ENCODE measurements at places on chromosomes 16 and 17.

- no peak for DNase-seq
Observed at GRCh38 chr17:36999471-36999870, 50.7 kb downstream of the AATF start.

- DNase-seq, result no peak
Observed at GRCh38 chr17:42131981-42132432, 9.4 kb downstream of the HSPB9 start.

DNA sequence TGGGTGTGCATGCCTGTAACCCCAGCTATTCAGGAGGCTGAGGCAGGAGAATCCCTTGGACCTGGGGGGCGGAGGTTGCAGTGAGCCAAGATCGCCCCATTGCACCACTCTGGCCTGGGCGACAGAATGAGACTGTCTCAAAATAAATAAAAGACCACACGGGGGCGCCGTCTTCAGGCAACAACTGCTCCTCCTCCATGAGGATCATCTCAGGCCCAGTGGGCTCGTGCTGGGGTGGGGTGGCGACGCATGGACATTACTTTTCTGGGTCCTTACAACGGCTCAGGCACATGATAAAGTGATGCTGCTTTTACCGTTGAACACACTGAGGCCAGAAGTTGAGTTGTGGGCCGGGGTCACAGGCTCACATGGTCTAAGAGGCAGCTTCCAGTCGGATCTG is 56.2 kb downstream of the PRMT7 start:
- no peak for DNase-seq

- no peak for DNase-seq
Observed at GRCh38 chr16:53515811-53516210, 12.8 kb upstream of the AKTIP start.

DNA sequence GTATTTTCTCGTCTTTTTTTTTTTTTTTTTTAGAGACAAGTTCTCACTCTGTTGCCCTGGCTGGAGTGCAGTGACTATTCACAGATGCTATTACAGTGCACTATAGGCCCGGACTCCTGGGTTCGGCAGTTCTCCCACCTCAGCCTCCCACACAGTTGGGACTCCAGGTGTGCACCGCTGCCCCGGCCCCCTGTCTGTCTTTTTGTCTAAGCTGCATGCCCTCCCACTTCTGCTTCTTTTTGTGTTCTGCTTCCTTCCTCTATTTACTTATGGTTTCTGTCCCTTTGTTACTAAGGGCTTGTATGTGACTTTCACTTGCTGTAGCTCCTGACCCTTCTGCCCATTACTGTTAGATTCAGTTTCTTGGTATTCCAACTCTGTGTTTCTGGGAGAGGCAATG is 20.5 kb downstream of the SLC7A6 start:
- peak; percentile 66 for DNase-seq

GRCh38 chr16:30722443-30722842 is 23.5 kb downstream of the SRCAP start:
- DNase-seq, result no peak

GRCh38 chr17:38460082-38460715 is 31.9 kb downstream of the ARHGAP23 start:
- DNase-seq, result no peak

- no peak for DNase-seq
Observed at GRCh38 chr17:67504182-67504581, 127.1 kb downstream of the PITPNC1 start.

- no peak for DNase-seq
Observed at GRCh38 chr16:4209666-4210065, 32.2 kb downstream of the SRL start.

DNA sequence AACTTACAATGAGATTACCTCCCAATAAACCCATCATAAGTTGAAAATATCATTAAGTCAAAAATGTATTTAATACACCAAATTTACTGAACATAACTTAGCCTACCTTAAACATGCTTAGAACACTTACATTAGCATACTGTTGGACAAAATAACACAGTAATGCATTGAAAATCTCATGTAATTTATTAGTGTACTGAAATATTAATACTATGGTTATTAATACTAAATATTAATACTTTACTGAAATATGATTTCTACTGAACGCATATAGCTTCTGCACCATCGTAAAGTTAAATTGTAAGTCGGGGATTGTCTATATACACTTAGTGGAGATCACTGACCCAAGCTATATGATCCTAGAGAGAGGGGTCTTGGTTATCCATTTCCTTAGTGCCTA is 4.3 kb downstream of the USP32 start:
- DNase-seq, result no peak

DNA sequence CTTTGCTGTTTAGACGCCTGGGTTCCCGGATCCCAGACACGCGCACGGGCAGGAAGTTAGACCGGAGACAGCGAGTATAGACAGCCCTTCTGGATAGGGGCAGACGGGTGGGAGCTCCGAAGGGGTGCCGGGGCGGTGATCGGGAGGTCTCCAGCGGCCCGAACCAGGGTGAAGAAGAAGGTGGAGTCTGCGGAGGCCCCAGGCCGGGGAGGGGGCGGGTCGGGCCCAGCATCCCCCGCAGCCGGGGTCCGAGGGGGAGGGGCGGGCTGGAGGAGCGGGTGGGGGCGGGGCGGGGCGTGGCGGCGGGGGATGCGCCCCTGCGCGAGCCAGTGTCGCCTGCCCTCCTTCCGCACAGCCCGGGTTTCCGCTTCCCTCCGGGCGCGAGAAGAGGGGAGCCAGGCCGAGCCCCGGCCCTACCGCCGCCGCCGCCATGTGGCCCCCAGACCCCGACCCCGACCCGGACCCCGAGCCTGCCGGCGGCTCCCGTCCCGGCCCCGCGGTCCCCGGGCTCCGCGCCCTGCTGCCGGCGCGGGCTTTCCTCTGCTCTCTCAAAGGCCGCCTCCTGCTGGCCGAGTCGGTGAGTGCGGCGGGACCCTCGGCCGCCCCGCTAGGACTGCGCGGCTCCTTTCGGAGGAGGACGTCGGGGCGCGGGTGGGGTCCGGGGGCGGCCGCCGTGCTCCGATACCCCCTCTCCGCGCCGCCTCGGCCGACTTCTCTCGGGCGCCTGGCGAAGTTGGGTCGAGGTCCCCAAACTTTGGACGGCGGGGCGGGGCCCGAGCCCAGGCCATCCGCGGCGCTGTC is at the start of gene CMTM3:
CMTM3 (plus strand) TSS at position 329 of the 801 bp plus-strand sequence; CDS start at position 431, 102 bp downstream.
- no peak for DNase-seq

DNA sequence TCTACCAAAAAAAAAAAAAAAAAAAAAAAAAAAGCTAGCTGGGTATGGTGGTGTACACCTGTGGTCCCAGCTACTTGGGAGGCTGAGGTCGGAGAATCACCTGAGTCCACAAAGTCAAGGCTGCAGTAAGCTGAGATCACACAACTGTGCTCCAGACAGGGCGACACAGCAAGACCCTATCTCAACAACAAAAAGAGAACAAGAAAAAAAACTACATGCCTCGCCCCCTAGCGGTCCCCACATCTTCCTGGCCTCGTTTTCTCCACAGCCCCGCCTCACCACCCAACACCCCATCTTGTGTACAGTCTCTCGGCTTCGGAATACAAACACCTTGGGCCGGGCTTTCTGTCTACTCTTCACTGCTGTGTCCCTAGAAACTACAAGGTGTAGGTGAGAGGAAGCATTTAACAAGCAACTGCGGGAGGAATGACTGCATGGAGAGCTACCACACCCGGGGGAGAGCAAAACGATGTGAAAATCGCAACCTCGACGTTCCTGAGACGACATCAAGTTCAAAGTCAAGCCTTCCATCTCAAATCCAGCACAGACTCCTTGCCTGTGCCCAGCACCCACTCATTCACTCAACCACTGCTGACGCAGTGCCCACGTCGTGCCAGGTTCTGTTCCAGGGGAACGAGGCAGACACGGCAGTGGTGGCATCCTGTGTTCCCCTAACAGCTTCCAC is 9.0 kb downstream of the NTAN1 start:
- DNase-seq, result no peak

DNA sequence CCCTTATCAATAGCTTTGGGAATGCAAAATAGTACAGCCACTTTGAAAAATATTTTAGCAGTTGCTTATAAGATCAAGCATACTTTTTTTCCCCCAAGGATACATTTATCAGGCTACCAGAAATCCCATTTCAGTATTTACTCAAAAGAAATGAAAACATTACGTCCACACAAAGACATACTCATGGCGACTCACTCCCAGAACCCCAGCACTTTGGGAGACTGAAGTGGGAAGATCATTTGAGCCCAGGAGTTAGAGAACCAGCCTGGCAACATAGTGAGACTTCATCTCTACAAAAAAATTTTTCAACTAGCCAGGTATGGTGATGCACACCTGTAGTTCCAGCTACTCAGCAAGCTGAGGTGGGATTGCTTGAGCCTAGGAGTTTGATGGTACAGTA is 5.9 kb downstream of the SKA2 start:
- no peak for DNase-seq

DNA sequence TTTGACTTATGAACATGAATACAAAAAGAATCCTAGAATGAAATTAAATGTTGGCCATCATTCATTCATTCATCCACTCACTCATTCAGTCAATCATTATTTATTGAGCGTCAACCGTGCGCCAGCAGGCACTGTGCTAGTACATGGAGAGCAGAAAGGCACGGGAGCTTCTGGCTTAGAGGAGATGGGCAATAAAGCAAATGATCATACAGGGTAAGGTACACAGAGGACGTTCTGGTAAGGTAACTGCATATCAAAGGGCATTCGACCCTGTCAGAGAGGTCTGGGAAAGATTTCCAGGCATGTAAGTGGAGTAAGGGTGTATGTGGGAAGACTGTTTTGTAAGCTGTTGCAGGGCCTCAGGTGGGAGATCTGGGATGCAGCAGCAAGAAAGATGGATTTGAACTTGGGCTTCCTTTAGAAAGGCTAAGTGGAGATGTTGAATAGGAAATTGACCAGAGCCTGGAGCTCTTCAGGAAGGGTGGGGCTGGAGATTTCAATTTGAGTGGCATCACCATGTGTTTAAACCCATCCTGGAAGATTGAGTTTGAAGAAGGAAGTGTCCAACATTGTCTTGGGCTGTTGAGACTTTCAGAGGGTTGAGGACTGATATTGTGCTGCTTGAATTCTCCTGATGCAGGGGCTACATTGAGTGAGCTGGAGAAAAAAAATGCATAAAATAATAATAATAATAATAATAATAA is 2.8 kb upstream of the MSI2 start:
- no peak for DNase-seq

DNA sequence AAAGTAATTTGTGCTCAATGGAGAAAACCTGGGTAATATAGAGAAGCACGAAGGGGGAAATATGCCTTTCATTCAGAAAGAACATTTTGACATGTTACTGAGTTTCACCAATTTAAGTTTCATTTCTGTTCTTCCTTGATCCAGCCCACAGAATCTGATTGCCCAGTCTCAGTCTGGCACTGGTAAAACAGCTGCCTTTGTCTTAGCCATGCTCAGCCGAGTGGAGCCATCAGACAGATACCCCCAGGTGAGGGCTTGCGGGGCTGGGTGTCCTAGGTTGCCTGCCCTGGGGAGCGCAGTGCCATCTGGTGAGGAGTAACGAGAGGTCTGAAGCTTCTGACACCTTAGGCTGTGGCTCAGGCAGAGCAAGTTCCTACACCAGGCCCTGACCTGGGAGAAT is 17.7 kb downstream of the DDX19A start:
- DNase-seq, result no peak

DNA sequence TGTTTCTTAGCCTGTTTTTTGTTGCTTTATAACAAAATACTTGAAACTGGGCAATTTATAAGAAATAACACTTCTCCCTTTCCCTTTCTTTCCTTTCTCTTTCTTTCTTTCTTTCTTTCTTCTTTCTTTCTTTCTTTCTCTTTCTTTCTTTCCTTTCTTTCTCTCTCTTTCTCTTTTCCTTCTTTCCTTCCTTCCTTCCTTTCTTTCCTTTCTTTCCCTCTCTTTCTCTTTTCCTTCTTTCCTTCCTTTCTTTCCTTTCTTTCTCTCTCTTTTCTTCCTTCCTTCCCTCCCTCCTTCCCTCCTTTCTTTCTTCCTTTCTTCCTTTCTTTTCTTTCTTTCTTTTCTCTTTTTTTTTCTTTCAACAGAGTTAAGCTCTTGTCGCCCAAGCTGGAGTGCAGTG is 27.8 kb downstream of the FAM20A start:
- no peak for DNase-seq

- no peak for DNase-seq
Observed at GRCh38 chr17:55577687-55578086, 66.4 kb upstream of the SMIM36 start.

- DNase-seq, result no peak
Observed at GRCh38 chr17:11980813-11981212, 16.5 kb downstream of the ZNF18 start.

DNA sequence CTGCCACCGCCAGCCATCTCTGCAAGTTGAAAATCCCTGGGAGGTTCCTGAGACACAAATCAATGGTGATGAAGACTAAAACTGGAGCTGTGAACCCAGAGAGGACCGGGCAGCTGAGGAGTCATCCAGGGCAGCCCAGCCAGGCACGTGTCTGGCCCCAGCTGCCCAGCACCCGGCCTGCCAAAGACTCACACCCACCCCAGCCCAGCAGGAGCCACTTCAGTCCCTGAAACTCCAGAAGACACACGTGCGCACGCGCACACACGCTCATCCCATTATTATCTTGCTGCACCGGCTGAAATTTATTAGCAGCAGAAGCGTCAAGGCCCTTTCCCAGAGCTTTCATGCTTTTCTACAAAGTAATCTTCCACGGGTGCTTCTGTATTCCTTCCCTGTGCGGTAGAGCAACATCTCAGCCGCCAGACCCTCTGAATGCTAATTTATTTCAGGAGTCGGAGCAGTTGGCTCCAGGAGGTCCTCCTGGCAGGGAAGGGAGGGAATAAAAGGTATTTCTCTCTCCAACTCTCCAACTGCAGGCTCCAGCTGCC is 59.8 kb upstream of the RBFOX3 start:
- no peak for DNase-seq

- no peak for DNase-seq
Observed at GRCh38 chr16:67661886-67662652, 1.3 kb downstream of the PARD6A start.

- DNase-seq, result peak; percentile 51
Observed at GRCh38 chr16:69823831-69824563, 61.9 kb downstream of the WWP2 start.

DNA sequence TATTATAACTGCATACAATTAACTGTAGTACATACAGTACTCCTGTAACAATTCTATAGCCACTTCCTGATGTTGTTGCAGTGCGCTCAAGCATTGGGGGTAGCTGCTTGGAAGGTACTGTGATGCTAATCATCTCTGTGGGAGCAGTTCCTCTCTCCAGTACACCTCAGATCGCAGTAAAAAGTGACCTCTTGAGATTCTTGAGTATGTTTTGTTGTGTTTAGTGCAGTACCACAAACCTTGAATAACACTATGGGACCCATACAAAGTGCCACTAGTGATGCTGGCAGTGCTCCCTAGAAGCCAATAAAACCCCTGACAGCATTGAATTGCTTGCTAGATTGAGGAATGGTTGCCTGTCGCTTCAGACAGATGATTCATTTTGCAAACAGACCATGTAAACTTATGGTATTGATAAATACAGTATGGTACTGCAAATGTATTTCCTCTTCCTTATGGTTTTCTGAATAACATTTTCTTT is 193.0 kb downstream of the SPECC1 start:
- no peak for DNase-seq

- DNase-seq, result no peak
Observed at GRCh38 chr16:59116744-59117143, 382.6 kb upstream of the GOT2 start.

GRCh38 chr16:26950636-26951035 is 116.1 kb upstream of the C16orf82 start:
- no peak for DNase-seq
